Activated naive CD4-positive, alpha-beta T cell (primary cell): ENCODE measurements at places on chromosomes 11 and 22.

- peak; percentile 19 for DNase-seq
Observed at GRCh38 chr11:113994077-113994954, 19.4 kb downstream of the HTR3A start.

- DNase-seq = no peak
Observed at GRCh38 chr11:12090061-12090591, 20.3 kb upstream of the MICAL2 start.

- no peak for DNase-seq
Observed at GRCh38 chr22:27962268-27963044, 43.4 kb upstream of the PITPNB start.

DNA sequence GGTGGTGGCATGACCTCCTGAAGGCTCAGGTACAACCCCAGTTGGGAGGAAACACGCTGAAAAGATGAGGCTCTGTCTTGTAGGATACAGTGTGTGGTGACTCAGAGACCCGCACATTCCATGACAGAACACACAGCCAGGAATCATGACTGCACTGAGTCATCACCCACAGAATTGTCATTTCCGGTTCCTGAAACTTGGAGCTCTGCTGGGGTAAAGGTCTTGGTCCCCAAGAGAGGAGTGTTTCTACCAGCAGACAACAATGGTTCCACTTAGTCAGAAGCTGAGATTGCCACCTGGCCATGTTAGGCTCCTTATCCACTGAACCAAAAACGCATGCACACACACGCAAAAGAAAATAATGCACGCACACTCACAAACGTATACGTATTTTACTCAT lies 31.5 kb upstream of the CYB5R3 start:
- no peak for DNase-seq

DNA sequence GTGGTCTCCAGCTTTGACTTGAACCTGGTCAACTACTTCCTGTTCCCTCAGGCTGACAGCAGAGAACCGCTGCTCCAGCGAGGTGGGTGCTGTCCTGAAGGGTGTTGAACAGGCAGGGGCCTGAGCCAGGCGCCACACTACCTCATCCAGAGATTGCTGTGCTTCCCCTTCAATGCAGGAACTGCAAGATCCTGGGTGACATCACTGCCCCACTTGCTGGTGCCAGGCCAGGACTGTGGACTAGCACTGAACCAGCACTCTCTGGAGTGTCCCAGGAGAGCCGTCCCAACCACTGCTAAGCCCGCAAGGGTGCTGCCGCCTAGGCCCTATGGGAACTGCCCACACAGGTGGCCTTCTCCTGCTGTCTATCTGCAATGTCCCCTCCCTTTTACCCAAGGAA lies 51.7 kb downstream of the GAB4 start:
- no peak for DNase-seq

DNA sequence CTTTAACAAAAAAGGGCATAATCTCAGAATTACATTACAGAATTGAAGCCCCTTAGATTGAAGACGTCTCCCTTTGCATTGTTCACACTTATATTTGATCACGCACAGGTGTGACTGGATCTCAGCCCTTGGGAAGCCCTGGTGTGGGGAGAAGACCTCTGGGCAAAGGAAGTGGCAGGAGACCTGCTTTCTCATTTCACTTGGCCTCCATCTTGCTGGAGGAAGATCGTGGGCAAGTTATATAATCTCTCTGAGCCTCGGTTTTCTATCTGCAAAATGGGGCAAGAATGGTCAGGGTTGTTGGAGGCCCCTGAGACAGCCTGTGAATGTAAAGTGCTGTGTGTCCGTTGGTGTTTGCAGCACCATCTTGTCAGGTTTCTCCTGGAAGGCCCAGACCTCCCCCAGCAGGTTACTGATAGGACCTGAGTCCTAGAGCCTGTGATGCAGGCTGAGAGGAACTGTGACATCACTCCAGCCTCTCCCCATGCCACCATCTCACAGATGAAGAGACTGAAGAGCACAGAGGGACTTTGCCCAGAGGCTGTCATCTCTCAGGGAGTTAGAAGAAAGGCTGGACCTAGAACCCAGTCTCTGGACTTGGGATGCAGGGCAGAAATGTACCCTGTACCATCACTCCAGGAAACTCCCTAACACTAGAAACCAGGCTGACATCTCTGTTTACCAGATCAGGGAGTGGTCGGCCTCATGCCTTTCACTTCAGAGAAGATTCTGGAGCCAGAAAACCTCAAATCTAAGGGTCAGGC lies 1.1 kb upstream of the APOA1 start:
- DNase-seq = no peak

DNA sequence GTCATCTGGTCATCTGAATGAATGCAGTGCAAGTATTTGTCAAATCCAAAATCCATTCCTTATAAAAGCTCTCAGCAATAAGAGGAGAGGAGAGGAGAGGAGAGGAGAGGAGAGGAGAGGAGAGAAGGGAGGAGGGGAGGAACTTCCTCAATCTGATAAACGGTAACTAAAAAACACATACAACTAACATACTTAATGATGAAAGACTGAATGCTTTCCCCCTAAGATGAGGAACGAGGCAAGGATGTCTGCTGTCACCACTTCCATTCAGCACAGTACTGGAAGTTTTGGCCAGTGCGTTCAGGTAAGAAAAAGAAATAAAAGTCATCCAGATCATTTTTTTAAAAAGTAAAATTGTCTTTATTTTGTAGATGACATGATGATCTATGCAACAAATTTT lies 80.4 kb downstream of the CD82 start:
- no peak for DNase-seq
